Activated gamma-delta T cell treated with anti-CD3 and anti-CD28 coated beads, Interleukin-2, amount 50 U/mL, for 16 hours (primary cell): ENCODE measurements at places on chromosomes 4 and X.

GRCh38 chrX:141619336-141619735, 29.8 kb downstream of the SPANXA2 start:
- no peak for DNase-seq

DNA sequence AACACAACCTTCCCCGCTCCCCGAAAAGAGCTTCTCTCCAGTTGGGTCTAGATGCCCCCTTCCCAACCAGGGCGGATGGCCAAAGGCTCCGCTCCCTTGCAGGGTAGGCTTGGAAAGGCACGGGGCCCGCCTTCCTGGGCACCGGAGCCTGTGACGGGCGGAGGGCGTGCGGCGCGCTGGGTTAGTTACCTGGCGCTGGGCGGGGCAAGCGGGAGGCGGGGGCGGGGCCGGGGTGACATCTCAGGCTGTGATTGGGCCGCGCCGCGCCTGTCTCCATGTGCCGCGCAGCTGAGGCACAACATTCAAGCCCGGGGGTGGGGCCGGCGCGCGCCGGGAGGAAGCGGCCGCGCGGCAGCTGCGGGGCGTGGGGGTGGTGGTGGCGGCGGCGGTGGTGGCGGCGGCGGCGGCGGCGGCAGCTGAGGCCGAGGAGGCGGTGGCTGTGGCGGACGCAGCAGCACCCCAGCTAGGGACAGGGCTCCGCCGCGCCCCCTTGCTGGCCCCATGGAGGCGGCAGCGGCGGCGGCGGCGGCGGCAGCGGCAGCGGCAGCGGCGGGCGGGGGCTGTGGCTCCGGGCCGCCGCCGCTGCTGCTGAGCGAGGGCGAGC, at the start of gene REPS2:
Gene REPS2 (plus strand): TSS at position 298 of the 604 bp plus-strand sequence. CDS start 204 bp downstream, at position 502.
- DNase-seq, result peak; percentile 51

- DNase-seq, result no peak
Observed at GRCh38 chrX:115531818-115532403, 29.1 kb upstream of the PLS3 start.

- no peak for DNase-seq
Observed at GRCh38 chrX:139187738-139188137, 342.8 kb upstream of the F9 start.

DNA sequence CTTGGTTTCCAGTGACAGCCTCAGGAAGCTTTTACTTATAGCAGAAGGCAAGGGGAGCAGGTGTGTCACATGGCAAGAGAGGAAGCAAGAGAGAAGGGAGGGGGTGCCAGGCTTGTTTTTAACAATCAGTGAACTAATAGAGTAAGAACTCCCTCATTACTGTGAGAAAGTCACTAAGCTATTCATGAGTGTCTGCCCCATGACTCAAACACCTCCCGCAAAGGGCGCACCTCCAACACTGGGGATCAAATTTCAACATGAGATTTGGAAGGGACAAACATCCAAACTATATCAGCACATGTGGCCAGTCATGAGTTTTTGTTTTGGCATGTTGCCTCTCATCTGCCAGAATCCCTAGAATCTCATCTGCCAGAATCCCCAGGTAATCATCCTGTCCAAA, 183.5 kb upstream of the C1QTNF7 start:
- no peak for DNase-seq

DNA sequence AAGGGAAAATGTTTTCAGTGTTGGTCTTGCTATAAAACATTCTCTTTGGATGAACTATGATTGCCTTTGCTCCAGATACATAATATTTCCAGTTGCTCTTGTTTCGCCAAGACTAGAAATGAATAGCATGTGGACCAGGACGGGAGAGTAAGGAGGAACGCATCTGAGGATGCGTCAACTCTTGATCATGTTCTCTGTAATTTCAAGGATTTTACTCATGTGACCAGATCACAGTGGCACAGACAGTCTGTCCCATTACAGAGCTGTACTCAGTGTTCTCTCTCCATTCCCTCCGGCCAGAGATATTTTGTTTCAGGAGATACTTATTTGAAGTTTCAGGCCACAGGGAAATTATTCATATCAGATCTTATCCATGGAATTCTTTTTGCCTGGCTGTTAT, 266.6 kb downstream of the MID1IP1 start:
- no peak for DNase-seq
